Left kidney (tissue), 8 donors: ENCODE measurements at places on chromosomes 3 and 15. TPM values are rescaled to one million over a fixed set of nuclear protein-coding genes. Genes with fewer than 3 reads are reported as not detected.

The SEMA7A gene
- polyA plus RNA-seq: 5.0 TPM

The CYP8B1 gene
- polyA plus RNA-seq: 1.3 TPM

The CEP70 gene
- 50.3 TPM for polyA plus RNA-seq

The NMNAT3 gene
- polyA plus RNA-seq: 11.9 TPM

The SH2D7 gene
- polyA plus RNA-seq: 0.98 TPM

The CHDH gene
- 8.8 TPM for polyA plus RNA-seq

The BRPF1 gene
- 17.9 TPM for polyA plus RNA-seq

The DUOXA1 gene
- 0.23 TPM for polyA plus RNA-seq

The EBLN2 gene
- polyA plus RNA-seq: 7.7 TPM

The SPTSSB gene
- polyA plus RNA-seq: 4.7 TPM

The INSYN1 gene
- 12.6 TPM for polyA plus RNA-seq

The GCNT3 gene
- polyA plus RNA-seq: 0.57 TPM

The CTXN2 gene
- 0.12 TPM for polyA plus RNA-seq
